ENCODE measurements at places on chromosomes 5 and 9. TPM values are rescaled to one million over a fixed set of nuclear protein-coding genes. Genes with fewer than 3 reads are reported as not detected.

The SPATA31E1 gene
- total RNA-seq, result not detected

The INSL4 gene
- not detected for total RNA-seq

The SLC46A2 gene
- not detected for total RNA-seq

The PDE8B gene
- 0.89 TPM for total RNA-seq

The OTULINL gene
- 63.1 TPM for total RNA-seq

The CTSV gene
- 4.0 TPM for total RNA-seq

The SLC1A3 gene
- total RNA-seq, result 1.8 TPM

The DMRTA1 gene
- 0.64 TPM for total RNA-seq

The SGCD gene
- 1.0 TPM for total RNA-seq

The PIP5K1B gene
- total RNA-seq, result 83.1 TPM

The LEAP2 gene
- 10.7 TPM for total RNA-seq

The CAMK4 gene
- 3.1 TPM for total RNA-seq

The MYMK gene
- total RNA-seq, result not detected

The SPINK4 gene
- total RNA-seq, result 146 TPM

The RMRP gene
- 30,979 TPM for total RNA-seq

The GMCL2 gene
- not detected for total RNA-seq

DNA sequence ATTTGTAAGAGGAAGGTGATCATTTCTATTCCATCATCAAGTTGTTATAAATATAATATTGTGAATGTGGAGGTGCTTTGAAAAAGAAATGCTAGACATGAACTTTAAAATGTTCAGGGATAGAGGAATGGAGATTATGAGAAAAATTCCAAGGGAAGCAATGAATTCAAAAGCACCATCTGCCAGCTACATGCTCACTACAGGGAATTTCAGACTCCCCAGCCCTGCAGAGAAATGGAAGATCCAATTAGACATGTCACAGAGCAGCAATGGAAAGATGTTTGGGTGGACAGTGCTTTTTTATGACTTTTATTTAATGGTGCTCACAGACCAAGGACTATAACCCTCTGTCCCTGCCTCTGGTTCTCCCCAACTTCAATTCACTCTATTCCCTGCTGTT lies 209.7 kb downstream of the ESM1 start:
- DNase-seq, result no peak

DNA sequence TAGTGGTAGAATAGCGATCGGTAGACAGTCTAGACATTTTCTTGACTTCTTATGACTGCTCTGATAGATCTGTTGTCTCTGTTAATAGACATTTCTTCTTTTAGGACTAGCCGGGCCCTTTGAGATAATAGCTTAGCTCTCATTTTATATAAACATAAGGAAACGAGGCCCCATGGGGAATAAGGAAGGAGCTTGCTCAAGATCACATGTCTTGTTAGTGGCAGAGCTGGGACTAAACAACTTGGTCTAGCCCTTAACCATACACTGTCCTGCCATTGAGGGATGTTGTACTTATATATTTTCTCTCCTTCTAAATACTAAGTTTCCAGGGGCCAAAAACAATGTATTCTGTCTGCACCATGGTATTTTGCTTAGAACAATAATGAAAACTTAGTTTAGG lies 140.0 kb downstream of the GCNT1 start:
- DNase-seq, result no peak

DNA sequence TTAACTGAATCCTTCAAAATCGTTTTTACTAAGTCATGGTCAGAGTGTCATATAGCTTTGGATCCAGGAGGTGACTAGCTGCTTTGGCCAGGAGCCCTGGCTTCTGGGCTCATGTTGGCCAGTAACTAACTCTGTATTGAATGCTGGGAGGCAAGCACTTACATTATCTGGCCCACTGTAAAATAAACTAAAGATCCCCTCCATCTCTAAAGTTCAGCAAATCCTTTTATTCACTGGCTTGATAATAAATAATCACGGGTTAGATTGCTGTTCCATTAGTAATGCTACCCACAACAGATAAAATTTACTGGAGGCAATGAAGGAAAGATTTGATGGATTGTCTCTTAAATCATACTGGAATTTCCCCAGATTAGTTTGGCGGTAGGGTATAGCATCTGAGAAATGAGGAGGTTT lies 382.2 kb upstream of the TLE4 start:
- no peak for DNase-seq

DNA sequence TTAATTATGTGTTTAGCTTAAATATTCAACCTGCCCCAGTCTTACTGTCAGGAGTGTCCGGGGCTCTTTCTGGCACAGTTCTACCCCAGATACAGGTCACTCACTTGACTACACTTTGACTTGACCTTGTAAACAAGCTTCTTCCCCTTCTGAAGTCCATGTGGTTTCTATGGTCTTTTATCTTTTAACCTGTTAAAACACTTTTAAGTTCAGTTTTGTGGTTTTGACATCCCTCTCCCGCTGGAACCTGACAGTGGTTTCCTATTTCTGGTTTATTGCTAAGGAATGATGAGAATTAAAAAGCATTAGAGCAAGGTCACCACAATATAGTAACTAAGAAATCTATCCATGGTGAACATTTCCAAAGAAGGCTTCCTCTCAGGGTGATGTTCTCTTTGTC lies 300.1 kb downstream of the TMEM167A start:
- DNase-seq, result no peak

- DNase-seq, result no peak
Measured at GRCh38 chr5:58893551-58893950, 310.7 kb downstream of the RAB3C start.

GRCh38 chr5:73494721-73495120 lies 3.5 kb upstream of the BTF3 start:
- DNase-seq, result no peak

DNA sequence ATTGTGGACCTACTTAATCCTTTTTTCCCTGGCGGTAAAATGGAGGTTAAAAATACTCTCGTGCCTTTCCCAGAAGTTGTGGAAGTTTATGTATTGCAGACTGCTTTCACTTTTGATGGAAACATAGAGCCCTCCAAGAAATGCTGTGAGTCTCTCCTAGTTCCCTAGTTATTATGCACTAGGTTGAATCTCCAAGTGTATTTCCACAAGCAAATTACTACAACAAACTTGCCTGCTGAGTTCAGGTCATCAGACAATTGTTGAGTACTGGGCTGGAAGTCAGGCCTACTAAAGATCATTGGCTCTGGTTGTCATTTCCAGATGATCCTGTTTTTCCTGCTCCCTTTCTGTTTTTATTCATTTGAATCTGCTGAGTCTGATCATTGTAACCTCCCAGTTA lies 104.1 kb downstream of the CD180 start:
- no peak for DNase-seq

GRCh38 chr5:91386120-91386519 lies 3.0 kb upstream of the ARRDC3 start:
- DNase-seq, result no peak

DNA sequence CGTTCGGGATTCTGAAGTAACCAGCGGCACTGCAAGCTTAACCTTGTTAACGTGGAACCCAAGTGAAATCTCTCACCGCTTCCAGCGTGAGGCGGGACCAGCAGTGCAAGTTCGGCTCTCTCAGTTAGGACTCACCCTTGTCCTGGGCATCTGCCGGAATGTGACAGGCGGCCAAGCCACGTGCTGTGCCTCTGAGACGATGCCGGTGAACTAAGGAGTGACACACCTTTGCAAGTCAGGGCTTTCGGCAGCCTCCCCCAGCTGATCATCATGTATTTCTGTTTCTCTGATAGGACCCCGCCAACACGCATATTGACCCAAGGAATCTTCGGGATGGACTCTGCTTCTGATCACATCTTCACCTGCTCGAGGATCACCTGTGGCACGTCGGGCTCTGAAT lies 415.0 kb upstream of the IRX1 start:
- no peak for DNase-seq

DNA sequence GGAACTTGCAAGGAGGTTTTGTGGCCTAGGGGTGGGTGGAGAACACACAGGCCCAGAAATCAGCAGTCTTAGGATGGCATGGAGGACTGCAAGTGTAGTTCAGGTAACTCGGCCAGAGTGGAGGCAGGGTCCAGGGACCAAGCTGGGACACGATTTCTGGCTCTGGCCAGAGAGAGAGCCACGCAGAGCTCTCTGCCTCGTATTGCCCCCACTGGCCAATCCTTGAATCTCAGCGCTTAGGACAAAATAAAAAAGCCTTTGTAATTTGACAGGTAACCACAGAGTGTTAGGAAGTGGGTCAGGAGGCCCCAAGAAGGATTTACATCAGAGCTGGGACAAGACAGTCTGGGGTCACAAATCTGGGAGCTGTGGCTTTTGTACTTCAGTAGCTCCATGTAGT lies 11.7 kb downstream of the MAP3K1 start:
- DNase-seq, result no peak

DNA sequence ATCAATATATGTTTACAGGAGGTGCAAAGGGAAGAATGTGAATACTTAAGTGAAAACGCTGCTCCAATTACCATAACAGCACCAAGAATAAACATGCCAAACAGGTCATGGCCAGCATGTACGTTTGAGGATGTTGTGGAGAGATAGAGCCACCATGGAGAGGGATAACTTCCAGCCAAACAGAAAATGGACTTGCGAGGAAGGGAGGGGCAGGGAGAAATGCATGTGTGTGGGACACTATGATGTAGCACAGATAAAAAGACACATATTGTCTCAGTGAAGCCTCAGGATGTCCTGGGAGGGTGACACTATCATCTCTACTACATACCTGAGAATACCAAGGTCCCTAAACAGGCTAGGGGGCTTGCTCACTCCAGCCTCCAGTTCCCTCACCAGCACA lies 488.9 kb downstream of the SPOCK1 start:
- DNase-seq, result no peak

DNA sequence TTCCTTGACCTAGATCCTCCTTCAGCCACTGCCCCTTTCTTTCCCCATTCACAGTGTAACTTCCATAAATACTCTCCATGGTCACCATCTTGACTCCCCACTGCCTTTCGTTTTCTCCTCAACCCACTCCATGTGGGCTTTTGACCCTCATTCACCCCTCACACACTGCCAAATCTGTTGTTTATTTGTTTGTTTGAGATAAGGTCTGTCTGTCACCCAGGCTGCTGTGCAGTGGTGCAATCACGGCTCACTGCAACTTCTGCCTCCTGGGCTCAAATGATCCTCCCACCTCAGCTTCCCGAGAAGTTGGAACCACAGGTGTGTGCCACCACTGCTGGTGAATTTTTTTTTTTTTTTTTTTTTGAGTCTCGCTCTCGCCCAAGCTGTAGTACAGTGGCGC lies 162.9 kb downstream of the FGF1 start:
- no peak for DNase-seq

DNA sequence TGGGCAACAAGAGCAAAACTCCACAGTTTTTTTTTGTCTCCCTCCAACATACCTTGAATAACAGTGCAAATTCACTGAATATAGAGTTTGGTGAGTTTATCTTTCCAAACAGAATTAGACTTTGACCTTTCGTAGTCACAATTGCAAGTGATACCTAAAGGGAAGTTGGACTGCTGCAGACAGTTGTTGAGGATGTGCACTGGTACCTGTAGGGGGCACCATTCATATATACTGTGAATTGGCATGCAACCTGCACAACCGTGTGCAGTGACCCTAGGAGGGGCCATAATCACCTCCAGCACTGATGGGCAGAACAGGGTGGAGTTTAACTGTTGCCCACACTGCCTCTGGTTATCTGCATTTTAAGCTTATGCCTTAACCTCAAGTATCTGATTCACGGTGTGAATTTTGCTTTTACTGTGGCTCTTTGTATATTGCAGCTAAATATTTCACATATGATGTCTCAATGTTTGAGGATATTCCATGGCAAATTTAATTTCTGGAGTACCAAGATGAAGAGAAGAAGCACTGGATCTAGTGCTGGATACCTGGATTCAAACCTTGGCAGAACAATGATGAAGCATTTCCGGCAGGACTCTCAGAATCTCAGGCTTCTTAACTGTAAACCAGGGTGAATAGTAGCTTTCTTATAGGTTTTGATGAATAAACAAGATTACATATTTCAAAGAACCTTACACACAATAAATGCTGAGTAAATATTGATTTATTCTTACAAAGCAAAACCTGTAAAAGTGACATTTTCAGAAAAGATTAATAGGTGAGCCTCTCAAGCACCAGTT lies 144.3 kb downstream of the ACTBL2 start:
- DNase-seq, result no peak

GRCh38 chr9:2872250-2872930 lies 28.5 kb upstream of the PUM3 start:
- no peak for DNase-seq

GRCh38 chr9:109812818-109813281 lies 32.9 kb downstream of the PALM2AKAP2 start:
- no peak for DNase-seq

- DNase-seq, result no peak
Measured at GRCh38 chr9:79104216-79104615, 467.5 kb upstream of the TLE4 start.

DNA sequence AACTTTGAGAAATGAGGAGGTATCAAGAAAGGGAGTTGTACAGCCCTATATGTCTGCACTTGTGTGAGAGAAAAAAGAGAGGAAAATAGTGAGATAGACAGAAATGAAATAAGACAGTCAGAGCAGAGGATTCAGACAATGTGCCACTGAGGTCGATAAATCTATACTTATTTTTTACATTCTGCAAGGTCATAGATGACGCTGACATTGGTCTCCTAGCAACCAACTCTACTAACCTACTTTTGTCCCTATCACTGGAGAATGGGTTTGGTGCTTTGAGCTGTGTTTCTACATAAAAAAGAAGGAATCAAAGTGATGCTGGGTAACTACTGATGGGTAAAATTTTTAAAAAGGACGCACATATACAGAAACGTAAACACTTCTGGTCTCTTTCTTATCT lies 573.3 kb upstream of the RORB start:
- DNase-seq, result no peak

GRCh38 chr5:1504069-1504595 lies 19.6 kb downstream of the LPCAT1 start:
- DNase-seq, result no peak

DNA sequence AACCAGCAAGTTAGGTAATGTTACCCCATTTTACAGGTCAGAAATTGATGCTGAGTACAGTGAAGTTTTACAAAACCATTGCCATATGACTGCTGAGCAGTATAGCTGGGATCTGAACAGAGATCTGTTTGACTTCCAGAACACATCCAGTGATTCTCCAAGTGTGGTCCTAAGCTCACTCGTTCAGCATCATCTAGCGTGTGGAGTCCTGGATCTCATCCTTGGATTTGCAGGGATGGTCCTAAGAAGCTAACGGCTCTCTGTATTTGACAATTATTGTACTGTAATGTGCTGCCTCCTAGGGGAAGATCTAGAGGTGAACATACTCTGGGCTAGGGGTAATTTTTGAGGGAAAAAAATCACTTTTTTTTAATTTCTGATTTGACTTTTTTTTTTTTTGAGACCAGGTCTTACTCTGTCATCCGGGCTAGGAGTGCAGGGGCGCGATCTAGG lies 1.4 kb downstream of the SLC26A2 start:
- DNase-seq, result no peak

GRCh38 chr5:71816307-71816706 lies 97.2 kb downstream of the CARTPT start:
- no peak for DNase-seq

GRCh38 chr9:19441730-19442129 lies 32.9 kb downstream of the ACER2 start:
- no peak for DNase-seq

GRCh38 chr5:90434116-90434714 lies 24.7 kb upstream of the CETN3 start:
- DNase-seq, result peak; percentile 60

GRCh38 chr9:35028341-35028740 lies 38.8 kb downstream of the DNAJB5 start:
- DNase-seq, result no peak
